ENCODE measurements at places on chromosomes 2 and 18. TPM values are rescaled to one million over a fixed set of nuclear protein-coding genes. Genes with fewer than 3 reads are reported as not detected.

- H3K36me3 ChIP-seq, result no peaks in the 10 kb centered on the region
- peaks cover 35% of the 10 kb centered on the region for H3K4me1 ChIP-seq
- no peaks in the 10 kb centered on the region for H3K27me3 ChIP-seq
- no peak for DNase-seq
- H3K4me3 ChIP-seq, result peak overlapping the region; percentile 10
Measured at GRCh38 chr2:129757915-129758783, 221.3 kb upstream of the RAB6C start.

The EIPR1 gene
- 26.4 TPM for total RNA-seq

The CROCC2 gene
- 0.32 TPM for total RNA-seq

GRCh38 chr2:71833855-71834560 is 313.7 kb downstream of the CYP26B1 start:
- H3K4me1 ChIP-seq, result peaks cover 5% of the 10 kb centered on the region
- H3K27me3 ChIP-seq, result no peaks in the 10 kb centered on the region
- H3K36me3 ChIP-seq, result no peaks in the 10 kb centered on the region
- peak overlapping the region; percentile 36 for H3K27ac ChIP-seq
- no peak for DNase-seq

DNA sequence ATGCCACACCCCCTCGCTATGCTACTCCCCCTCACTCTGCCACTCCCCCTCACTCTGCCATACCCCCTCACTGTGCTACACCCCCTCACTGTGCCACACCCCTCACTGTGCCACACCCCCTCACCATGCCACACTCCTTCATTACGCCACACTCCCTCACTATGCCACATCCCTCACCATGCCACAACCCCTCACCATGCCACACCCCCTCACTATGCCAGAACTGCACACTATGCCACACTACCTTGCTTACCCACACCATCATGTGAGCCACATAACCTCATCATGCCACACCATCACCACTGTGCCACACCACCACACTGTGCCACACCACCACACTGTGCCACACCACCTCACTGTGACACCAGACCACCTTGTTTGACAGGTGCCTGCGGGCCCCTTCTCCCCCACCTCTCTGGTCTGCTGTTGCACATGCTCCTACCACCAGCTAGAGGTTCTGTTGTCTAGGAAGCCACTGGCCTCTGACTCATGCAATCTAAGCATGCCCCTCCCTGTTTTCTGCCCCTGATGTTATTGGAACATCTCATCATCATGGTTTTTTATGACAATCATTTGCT is 22.0 kb downstream of the MARCHF4 start:
- H3K27me3 ChIP-seq, result peaks cover 40% of the 10 kb centered on the region
- H3K4me1 ChIP-seq, result peaks cover 3% of the 10 kb centered on the region
- H3K27ac ChIP-seq, result no peak overlapping the region
- DNase-seq, result no peak
- H3K36me3 ChIP-seq, result no peaks in the 10 kb centered on the region
- no peak overlapping the region for H3K4me3 ChIP-seq

- H3K27me3 ChIP-seq, result no peaks in the 10 kb centered on the region
- H3K36me3 ChIP-seq, result peaks cover 3% of the 10 kb centered on the region
- peaks cover 24% of the 10 kb centered on the region for H3K4me1 ChIP-seq
- peak overlapping the region; percentile 96 for H3K27ac ChIP-seq
Measured at GRCh38 chr2:112481050-112481527, 867 bp upstream of the TTL start.

DNA sequence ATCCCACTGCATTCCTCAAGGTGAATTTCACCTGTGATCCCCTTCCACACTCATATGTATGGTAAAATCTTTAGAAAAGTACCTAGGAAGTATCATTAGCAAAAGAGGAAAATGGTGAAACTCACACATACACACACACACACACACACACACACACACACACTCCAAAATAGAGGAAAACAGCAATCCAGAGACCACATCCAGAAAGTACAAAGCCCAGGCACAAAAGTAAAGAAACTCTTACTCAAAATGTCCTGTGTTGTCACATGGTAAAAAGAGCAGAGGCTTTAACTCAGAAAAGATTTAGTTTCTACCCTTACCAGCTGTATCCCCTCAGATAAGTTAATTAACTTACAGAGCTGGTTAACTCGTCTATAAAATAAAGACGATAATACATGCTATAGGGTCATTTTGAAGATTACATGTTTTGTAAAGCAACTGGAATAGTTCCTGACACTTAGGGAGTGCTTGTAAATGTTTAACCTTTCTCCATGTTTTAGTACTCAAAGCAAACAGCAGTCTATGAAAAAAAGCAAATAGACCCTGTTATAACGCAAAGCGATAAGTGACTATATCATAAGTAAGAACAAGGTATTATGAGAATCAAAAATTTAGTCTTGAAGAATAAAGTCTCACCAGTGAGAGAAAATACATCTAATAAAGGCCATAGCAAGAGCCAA is 360.0 kb upstream of the LRATD1 start:
- no peak overlapping the region for H3K27ac ChIP-seq
- H3K4me3 ChIP-seq, result no peak overlapping the region
- no peaks in the 10 kb centered on the region for H3K27me3 ChIP-seq
- no peaks in the 10 kb centered on the region for H3K4me1 ChIP-seq

- H3K4me3 ChIP-seq, result no peak overlapping the region
- no peak overlapping the region for H3K27ac ChIP-seq
- DNase-seq, result no peak
- H3K27me3 ChIP-seq, result no peaks in the 10 kb centered on the region
Measured at GRCh38 chr2:239597216-239597615, 196.4 kb upstream of the HDAC4 start.

The PARD6G gene
- 30.8 TPM for total RNA-seq

The CASP10 gene
- 2.8 TPM for total RNA-seq

The HOXD3 gene
- total RNA-seq, result 1.1 TPM

DNA sequence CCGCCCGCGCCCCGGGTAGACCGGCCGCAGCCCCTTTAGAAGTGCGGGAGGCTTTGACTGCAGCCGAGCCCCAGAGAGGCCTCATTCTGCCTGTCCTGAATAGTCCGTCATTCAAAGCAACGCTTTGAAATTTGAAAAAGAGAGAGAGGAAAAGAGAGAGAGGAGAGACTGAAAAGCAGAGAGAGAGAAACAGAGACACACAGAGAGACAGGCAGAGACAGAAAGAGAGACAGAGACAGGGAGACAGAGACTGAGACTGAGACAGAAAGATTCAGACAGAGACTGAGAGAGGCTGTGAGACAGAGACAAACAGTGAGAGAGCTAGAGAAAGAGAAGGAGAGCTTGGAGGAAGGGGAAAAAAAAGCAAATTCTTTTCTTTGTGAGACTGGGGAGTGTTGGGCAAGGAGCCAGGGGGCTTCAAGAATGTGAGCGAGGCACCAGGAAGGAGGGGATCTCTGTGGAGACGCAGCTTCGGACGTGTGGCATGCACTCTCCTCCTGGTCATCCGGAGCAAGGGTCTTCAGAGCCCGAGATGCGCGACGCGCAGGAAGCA is 73.1 kb downstream of the MYCN start:
- H3K27me3 ChIP-seq, result no peaks in the 10 kb centered on the region
- peak overlapping the region; percentile 99 for H3K27ac ChIP-seq

DNA sequence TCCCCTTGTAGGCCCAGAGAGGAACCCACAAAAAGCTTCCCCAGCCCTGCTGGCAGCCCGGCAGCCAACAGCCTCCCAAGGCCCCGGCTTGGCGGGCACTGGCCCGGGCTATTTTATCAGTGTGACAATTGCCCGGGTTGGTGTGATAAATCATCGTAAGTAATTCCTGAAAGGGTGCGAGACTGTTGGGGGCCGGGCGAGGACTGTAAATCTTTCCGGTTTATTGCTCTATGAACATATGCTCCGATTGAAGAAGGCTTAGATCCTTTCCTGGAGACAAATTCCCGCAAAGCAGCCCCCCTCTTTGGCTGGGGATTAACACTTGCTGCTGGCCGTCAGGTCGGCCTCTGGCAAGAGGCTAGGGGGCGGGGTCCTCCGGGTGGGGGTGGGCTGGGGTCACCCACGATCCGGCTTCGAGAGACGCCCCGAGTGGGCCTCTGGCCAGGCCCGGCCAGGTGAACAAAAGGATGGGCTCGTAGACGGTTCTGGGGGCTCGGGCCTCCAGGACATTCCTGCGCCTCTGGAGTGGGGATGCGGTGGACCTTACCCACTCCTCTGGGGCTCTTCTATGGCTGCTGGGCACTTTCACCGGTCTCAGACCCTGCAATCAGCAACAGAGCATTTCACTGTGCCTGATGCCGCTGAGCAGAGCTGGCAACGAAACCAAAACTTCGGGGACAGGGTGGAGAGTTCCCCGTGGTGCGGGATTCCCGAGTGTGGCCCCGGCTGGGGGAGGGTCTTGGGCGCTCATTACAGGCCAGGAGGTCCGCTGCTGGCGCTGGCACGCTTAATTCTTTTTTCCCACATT is 2.0 kb downstream of the HOXD3 start:
- DNase-seq, result no peak
- no peaks in the 10 kb centered on the region for H3K36me3 ChIP-seq
- H3K27me3 ChIP-seq, result peaks cover 96% of the 10 kb centered on the region
- peaks cover 13% of the 10 kb centered on the region for H3K4me1 ChIP-seq
- no peak overlapping the region for H3K4me3 ChIP-seq

DNA sequence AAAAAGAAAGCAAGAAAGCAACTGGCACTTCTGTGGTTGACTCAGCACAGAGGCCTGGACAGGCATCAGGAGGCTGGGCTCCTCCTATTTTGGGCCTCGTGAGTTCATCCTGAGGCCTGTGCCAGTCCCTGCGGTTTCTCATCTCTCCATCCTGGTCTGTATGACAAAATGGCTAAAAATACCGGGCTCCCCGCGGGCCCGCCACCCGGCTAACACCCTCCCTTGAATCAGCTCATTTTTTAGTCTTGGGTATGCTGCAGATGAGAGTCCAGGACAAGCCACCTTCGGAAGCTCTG is 62.3 kb upstream of the YWHAQ start:
- H3K36me3 ChIP-seq, result no peaks in the 10 kb centered on the region
- no peak for DNase-seq
- H3K27ac ChIP-seq, result no peak overlapping the region
- H3K27me3 ChIP-seq, result no peaks in the 10 kb centered on the region

DNA sequence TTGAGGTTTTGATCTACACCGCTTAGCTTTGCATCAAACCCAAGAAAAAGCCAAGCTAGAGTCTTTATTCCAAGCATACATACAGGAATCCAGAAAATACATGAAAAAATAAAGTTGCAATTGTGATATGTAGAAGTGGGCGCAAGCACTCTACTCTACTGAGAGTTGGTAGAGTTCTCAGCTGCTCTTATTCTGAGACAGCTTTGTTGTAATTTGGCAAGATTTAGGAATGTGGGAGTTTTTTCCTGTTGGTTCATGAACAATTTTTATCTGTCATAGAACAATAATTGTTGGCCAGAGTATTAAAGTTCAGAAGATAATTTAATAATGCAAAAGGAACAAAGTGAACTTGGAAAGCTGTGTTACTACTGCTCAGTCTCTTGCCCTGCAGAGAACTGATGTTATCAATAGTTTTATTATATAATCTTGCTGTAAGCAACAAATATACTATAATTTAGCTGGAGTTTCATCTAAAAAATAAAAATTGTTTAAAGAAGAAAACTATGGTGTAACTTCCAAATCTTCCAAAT is 302.0 kb upstream of the RND3 start:
- H3K27me3 ChIP-seq, result no peaks in the 10 kb centered on the region
- H3K36me3 ChIP-seq, result peaks cover 8% of the 10 kb centered on the region
- no peak overlapping the region for H3K27ac ChIP-seq
- DNase-seq, result no peak
- H3K4me3 ChIP-seq, result no peak overlapping the region
- H3K4me1 ChIP-seq, result peaks cover 9% of the 10 kb centered on the region

- H3K4me3 ChIP-seq, result no peak overlapping the region
- no peaks in the 10 kb centered on the region for H3K27me3 ChIP-seq
- H3K4me1 ChIP-seq, result peaks cover 65% of the 10 kb centered on the region
- peaks cover 18% of the 10 kb centered on the region for H3K36me3 ChIP-seq
Measured at GRCh38 chr2:15640261-15640711, 48.6 kb downstream of the DDX1 start.

Measured in mesothelial cell of epicardium (in vitro differentiated cells).